ENCODE measurements at places on chromosomes 1 and 21.

DNA sequence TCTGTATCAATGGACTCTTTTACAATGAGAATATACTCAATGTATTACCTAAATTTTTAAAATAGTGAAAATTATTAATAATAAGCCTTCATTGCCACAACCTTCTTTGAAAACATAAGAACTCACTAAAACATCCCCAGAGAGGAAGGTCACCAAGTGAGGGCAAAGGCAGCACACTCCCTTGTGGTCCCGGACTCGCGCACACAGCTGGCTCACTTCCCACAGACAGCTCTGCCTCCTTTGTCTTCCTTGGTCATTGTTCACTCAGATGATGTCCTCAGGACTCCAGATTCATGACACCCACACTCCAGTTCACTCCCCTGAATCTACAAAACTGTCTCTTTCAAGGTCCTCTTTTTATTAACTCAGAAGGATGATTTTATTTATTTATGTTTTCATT, 19.2 kb upstream of the UBR4 start:
- no peak for DNase-seq

GRCh38 chr1:111654839-111655238, 35.2 kb downstream of the RAP1A start:
- no peak for DNase-seq

- DNase-seq: no peak
These were observed 500.3 kb upstream of the C1orf87 start for GRCh38 chr1:60573726-60574409.

DNA sequence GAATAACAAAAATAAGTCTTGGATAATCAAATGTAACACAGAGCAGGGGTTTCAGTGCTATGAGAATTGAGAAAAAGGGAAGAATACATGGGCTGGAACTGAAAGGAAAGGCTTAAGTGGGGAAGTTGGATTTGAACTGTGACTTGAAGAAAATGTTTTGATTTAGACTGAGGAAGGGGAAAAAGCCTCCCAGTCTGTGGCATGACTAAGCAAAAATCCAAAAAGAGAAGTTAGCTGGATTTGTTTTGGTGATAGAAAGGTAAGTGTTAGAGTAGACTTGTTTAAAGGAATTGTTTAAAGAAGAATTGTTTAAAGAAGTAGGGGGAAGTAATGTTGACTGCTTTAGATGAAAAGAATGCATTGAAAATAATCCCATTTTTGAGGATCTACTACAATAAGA, 46.0 kb downstream of the KCNK2 start:
- no peak for DNase-seq

- DNase-seq: no peak
These were observed 322.9 kb downstream of the DISC1 start for GRCh38 chr1:231949277-231950091.

DNA sequence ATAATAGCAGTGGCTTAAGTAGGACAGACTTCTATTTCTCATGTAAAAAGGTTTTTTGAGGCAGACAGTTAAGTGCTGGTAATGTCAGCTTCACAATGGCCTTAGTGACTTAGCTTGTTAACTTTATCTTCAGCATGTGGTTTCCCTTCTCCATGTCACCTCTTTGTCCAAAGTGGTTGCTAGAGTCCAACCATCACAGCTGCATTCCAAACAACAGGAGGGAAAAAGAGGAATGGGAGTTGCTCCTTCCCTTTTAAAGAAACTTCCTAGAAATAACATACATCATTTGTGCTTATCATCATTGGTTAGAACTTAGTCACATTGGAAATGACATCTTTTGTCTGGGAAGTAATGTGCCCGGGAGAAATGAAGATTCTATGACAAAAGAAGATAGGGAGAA, 9.9 kb downstream of the GSTM5 start:
- DNase-seq: no peak

- no peak for DNase-seq
These were observed 149.2 kb downstream of the PPIAL4G start for GRCh38 chr1:148333875-148334338.

DNA sequence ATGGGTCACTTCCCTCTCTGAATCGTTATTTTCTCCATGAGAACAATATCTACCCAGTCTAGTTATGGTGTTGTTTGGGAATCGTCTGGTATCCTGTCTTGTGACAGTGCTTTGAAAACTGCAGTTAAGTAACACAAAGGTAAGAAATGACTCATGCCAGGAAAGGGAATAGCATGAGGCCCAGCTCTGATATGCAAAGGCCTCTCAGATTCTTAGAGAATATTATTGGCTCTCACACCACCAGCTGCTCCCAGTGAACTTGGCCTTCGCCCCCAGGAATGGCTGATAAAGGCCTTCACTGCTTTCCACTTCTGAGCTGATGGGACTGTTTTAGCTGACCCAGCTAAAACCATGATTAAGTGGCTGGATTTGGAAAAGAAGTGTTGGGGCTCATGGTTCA, 27.1 kb downstream of the NEK2 start:
- no peak for DNase-seq

GRCh38 chr1:8396083-8396785, 78.3 kb downstream of the SLC45A1 start:
- DNase-seq: no peak

DNA sequence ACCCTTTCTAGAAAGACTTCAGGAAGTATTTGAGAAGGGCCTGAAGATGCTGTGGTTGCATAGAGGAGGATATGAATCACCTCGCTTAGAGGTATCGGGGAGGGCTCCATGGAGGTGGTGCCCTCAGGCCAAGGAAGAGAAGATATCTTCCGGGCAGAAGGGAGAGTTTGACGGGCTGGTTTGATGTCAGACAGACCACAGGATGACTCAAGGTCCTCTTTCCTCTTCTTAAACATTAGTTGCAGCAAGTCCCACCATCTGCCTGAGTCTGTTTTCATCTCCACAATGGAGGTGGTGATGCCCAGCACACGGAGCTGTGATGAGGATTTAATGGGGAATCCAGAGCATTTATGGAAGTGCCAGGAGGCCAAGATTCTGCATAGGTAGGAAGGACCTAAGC, 25.1 kb upstream of the RUNX3 start:
- no peak for DNase-seq

DNA sequence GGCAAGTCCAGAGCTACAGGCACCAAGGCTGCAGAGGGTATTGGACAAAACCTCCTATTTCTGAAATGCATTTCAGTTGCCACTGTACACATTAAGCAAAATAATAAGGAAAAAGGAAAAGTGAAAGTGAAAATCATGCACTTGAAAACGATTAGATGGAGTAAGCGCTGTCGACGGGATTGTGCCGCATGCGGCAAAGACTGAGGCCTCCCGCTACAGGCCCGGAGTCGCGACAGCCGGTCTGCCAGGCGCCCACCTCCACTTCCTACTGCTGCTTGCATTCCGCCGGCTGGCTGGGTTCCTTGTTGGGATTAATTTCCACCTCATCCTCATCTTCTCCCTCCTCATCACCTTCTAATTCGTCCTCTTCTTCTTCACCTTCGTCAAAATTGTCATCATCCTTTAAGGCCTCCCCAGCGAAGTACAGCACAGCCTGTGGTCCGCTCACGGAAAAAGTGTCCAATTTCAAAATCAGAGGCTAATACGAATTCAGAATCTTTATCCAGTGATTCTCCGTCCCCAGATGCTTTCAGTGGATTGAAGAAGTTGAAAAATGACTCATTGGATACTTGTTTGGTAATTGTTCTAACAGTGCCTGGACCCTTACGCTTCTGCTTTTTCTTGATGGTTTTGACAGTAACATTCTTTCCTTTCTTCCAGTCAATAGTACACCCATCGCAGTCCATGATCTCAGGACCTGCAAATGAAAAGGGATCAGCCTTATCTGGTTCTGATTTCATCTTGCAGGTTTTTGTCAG, 38.0 kb downstream of the CD58 start:
- no peak for DNase-seq

DNA sequence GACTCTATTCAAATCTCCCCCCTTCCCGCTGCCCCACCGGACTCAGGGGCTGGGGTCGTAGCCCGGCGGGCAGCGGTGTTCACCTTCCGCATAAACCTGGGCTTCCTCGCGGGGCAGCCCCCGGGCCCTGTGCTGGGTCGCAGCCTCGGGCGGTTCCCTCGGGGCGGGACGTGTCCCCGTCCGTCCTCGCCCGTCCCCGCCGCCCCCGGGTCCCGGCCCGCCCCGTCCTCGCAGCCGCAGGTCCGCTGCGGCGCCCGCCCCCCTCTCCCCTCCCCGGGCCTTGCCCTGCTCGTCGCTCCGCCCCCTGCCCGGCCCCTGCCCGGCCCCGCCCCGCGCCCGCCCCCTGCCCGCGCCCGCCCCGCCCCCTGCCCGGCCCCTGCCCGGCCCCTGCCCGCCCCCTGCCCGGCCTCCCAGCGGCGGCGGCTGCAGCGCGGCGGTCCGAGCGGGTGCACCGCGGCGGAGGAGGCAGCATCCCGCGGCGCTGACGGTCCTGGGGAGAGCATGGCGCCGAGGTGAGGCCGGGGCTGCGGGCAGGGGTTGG, at the start of gene COL18A1:
TSS of gene COL18A1 (plus strand) at position 436 of the 541 bp plus-strand sequence. CDS start at position 502, 66 bp downstream.
- no peak for DNase-seq

DNA sequence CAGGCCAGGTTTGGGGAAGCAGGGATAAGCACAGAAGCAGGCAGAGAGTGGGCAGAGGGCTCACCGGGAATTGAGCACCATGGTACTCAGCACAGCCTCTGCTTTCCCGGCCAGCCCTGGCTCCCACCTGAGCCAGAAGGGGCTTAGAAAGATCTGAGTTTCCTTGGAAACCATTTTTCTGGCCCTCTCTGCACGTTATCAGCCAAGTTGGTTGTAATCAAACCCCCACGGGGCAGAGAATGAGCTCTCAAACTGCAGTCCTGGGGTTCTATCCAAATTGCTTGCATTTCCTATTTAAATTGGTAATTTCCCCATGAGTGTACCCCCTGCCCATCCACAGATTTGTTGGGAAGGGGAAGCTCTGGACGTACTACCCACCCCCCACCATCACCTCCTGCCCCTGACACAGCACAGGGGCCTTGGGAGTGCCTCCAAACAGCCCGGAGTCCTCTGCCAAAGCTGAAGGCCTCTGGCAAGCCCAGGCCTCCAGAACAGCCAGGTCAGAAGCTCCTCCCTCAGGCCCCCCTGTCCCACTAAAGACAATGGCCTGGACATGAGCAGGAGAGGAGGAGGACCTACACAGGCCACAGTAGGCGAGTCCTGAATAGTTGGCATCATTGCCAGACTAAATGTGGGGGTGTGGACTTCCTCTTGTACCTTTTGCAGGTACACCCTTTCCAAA, 42.7 kb upstream of the GJB5 start:
- DNase-seq: no peak

DNA sequence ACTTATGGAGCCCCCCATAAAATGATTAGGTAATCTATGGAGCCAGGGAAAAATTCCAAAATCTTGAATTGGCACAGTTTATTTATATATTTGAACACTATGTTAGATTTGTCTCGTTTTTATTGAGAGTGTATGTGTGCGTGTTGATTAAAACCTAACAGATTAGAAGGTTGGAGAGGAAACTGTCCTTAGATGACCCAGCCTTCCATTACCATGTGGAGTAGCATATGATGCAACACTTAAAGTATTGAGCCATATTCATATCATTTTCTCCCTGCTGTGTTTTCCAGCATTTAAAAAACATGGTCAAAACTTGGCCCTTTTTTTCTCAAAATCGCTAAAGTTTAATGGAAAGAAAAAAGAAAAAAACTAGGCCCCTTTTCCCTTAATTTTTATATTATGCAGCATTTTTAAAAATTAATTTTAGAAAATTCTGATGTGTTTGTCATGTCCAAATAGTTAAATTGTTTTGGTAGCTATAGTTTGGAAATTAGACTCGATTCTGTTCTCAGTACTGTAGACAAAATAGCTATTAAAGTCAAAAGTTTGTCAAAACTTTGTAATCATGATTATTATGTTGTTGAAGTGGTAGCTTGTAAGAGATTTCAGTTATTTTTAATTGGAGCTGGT, 2.3 kb downstream of the LRRC8D start:
- no peak for DNase-seq

DNA sequence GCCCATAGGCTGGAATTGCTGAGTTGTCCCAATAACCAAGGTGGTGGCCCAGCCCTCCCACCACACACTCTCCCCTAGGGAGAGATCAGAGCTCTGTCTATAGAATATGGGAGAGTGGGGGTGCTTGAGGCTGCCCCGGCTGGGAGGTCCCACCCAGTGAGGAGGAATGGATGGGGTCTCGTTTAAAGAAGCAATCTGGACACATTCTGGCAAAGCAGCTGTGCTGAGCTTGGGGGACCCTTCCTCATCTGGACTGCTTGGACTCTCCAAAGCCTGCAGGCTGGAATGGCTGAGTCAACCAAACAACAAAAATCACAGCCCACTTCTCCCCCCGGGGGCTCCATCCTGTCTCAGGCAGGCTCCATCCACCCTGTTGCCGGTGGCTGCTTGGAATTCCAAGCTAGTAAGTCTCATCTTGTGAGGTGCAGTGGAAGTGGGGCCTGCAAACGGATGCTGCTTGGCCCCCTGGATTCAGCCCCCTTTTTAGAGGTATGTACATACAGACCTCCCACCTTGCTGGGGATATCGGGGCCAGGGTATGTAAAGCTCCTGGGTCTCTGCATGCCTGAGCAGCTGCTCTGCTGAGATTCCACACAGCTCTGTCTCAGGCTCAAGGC, 67.1 kb upstream of the FAM78B start:
- DNase-seq: no peak

- DNase-seq: no peak
These were observed 317.6 kb downstream of the PRDM2 start for GRCh38 chr1:14017531-14017961.

DNA sequence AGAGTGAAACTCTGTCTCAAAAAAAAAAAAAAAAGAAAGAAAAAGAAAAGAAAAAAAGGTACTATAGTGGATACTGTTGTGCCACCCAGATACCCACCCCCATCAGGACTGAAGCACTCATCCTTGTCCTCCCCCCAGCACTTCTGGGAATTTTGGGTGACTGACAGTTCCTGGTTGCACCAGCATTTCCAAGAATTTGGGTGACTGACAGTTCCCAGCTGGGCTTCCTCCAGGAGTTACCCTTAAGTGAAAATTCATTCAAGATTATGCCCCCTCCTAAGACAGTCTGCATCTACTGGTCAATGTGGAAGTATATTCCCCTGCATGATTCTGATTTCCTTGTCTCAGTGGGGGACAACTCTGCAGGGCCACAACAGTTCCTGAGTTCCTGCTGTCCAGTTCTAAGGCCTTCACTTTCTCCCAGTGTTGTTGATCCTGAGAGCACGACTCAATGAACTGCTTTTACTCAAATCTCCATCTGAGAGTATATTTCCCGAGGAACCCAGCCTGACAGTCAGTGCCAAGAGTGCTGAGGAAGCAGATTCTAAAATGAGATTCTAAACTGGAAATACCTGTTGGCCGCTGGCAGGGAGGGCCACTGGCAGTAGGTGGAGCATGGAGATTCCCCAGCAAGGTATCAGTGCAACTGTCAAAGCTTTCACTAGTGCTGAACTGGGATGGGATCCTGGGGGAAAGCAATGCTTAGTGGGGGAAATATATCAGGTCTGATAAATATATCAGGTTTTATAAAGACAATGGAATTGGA, 18.5 kb downstream of the RIIAD1 start:
- DNase-seq: peak; percentile 66

Measured in ureter (tissue), 1 donor.